ENCODE measurements at places on chromosomes 3 and 15.

- no peak for DNase-seq
Observed at GRCh38 chr3:74515451-74515850, 99.0 kb downstream of the CNTN3 start.

GRCh38 chr3:115523458-115523857 is 99.9 kb upstream of the GAP43 start:
- DNase-seq, result no peak

DNA sequence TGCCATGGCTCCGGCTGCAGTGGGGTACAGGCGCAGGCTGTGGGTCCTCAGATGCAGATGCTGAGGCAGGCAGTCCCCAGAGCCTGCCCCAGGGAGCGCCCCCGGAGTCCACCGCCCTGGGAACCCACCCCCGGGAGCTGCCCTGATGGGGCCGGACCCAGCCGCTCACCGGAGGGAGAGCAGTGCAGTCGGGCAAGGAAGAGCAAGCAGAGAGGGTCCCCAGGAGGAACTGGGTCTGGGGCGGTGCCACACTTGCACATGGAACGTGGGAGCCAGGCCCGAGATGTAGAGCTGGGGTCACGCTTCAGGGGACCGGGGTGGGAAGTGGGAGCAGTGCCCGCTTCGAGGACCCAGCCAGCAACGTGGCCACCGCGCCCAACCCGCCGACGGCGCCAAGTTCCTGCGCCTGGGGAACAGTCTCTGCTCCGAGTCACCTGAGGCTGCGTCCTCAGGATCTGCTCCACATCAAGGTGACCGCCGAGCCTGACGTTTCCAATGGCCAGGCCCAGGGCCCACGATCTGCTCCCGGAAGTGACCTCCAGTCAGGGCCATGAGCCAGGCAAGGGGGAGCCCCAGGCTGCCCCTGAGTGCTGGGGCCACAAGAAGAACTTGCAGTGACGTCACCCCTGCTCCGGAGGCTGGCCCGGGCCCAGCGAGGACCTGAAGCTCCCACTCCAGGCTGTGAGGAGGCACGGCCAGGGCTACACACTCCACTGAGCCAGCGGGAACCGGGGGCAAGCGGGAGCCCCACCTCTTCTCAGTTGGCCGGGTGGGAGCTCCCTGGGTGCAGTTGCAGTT is 27.0 kb upstream of the TFG start:
- no peak for DNase-seq

DNA sequence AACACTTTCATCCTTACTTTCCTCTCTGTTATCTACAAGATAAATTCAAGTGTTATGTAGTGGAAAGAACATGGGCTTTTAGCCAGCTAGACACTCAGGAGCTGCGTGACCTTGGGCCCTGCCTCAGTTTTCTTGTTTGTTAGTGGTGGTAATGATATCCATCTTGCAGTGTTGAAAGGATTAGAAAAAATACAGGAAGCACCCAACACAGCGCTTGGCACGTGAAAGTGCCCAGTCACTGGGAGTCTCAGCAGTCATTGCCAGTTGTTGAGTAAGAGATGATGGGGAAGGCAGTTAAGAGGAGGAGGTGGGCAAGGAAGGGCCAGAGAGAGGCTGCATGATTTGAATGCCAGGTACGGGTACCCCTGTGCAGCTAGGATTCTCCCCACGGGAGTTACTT is 5.3 kb downstream of the PDIA5 start:
- no peak for DNase-seq
